ENCODE measurements at places on chromosomes 3 and 15. TPM values are rescaled to one million over a fixed set of nuclear protein-coding genes. Genes with fewer than 3 reads are reported as not detected.

ADPRH gene
- total RNA-seq, result 1.0 TPM

- peak; percentile 9 for DNase-seq
These were observed 81.6 kb downstream of the STT3B start for GRCh38 chr3:31614162-31614921.

GRAMD2A gene
- total RNA-seq, result 16.0 TPM

KCNAB1 gene
- 0.80 TPM for total RNA-seq

C3orf22 gene
- total RNA-seq, result not detected

DNA sequence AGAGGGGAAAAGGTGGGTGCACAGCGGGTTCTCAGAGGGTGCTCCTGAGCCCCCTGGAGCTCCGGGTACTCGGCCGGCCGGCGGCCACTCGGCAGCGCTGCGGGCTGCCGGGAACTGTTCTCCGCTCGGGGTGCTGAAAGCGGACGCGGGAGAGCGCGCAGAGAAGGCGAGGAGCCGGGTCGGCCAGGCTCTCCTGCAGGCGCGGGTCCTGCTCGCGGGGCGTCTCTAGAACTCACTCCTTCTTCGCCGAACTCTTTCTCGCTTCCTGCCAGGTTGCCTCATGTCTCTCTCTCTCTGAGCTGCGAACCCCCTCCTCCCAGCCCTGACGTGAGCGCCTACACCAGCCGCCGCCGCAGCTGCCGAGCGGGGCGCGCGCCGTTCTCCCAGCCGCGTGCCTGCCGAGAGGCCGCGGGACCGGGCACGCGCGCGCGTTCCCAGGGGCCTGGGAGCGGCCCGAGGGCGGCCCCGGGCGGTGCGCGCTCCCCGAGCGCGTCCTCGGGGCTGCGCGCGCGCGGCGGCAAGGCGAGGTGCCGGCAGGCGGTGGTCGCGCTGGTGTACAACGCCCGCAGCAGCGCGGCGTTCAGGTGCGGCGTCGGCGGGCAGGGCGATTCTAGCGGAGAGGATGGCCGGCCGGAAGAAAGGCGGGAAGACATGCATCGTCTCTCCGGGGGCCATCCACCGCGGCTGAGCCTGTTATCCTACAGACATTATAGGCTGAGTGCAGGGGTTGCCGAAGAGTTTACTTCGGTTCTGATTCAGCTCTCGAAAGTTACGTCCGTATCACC, at the start of gene PEX5L:
TSS of gene PEX5L (minus strand) at position 267 of the 785 bp plus-strand sequence. CDS start 338 bp downstream, outside the sequence.
- DNase-seq, result peak; percentile 62

- no peak for DNase-seq
These were observed 61.6 kb upstream of the STAC start for GRCh38 chr3:36318621-36319200.

DNA sequence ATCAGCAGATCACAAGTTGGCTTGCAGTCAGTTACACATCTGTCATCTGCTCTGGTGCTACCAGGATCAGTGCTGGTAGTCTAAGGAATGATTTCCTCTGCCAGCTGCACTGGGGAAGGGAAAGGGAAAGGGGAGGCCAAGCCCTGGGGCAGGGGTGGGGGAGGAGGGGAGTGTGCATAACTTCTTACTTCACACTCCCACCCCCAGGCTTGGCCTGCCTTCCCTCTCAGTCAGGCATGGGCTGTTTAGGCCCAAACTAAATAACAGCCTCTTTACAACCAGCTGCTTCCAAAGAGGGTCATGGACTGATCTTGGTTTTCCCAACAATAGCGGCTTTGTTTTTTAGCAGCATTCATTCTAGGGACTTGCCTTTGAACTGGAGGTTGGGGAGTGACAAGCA, 86.1 kb upstream of the PSMD6 start:
- peak; percentile 8 for DNase-seq

GRM7 gene
- not detected for total RNA-seq

GRCh38 chr3:126197343-126197742, 17.0 kb upstream of the ALDH1L1 start:
- DNase-seq, result no peak

MYO1E gene
- total RNA-seq, result 299 TPM

- DNase-seq, result no peak
These were observed 398.6 kb downstream of the WDR72 start for GRCh38 chr15:53360881-53361280.

DNA sequence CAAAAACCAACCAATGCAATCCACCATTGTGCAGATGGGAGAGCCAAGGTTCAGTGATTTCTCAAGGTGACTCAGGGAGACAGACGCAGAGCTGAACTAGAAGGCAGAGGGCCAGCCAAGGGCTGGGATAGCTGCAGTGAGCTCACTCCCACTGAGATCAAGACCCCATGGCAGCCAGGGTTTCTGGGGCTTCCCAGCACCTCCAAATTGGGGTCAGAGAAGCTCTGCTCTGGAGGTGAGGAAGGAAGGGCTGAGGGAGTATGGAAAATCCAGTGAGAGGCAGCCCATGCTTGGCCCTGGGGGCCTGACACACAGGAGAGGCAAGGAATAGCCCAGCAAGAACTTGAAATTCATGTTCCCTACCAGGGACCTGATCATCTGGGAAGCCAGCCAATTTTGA, 61.0 kb downstream of the ISG20 start:
- DNase-seq, result no peak

DNA sequence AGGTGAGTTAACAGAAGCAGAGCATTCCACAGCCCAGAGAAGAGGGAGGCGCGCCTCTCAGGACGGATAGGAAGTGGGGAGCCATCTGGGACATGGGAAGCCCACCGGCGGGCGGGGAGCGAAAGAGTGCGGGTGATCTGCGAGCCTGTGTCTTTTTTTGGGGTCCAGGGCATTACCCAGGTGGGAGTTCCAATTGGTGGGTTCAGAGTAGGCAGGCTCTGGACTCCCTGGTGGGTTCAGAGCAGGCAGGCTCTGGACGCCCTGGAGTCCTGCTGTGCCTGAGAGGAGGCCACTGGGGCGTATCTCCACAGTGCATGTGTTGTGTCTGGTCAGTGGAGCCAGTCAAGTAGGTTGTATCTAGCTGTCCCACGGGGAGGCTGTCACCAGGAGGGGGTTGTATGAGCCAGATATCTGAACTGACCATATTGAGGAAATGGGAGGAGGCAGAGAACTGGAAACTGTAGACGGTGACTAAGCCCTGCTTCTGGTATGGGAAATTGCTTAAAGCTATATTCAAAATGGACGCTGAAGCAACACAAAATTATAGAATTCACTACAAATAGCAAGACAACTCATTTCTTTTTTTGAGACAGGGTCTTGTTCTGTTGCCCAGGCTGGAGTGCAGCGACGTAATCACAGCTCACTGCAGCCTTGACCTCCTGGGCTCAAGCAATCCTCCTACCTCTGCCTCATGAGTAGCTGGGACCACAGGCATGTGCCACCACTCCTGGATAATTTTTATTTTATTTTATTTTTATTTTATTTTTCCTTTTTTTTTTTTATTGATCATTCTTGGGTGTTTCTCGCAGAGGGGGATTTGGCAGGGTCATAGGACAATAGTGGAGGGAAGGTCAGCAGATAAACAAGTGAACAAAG, 34.5 kb upstream of the CHST2 start:
- peak; percentile 34 for DNase-seq

DNA sequence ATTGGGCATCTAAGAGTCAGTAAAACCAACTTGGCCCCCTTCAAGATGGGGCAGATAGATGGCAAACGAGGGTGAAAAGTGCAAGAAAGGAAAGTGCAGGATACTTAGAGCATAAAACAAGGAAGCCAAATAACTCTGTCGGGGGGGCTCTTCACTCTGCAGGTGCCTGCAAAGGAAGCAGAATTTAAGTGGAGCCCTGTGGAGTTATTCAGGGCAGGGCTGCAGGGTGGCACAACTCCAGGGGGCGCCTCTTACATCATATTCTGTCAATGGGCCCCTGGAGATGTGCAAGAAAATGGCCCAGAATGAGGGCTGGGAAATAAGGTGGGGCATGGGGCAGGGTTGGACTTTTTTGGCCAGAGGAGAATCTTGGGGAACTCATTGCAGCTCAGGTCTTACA, 69.7 kb downstream of the CD47 start:
- no peak for DNase-seq

DNA sequence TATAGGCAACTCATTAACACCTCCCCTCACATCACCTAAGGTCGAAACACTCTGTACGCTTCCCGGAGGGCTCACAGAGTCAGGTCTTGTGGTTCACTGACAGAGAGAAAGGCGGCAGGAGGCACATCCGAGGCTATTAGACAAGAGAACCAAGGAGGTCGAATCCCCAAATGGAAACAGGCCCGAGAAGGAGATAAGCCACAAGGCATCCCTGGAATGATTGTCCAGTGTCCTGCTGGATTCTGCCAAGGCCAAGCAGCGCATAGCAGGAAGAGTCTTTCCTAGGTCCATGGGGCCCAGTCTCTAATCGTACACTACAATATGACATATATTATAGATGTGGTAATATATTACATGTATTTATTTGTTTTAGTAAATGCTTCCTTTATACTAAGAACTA, 58.5 kb downstream of the ANXA2 start:
- DNase-seq, result no peak

GRCh38 chr3:16817197-16817596, 67.6 kb upstream of the PLCL2 start:
- DNase-seq, result no peak

CCK gene
- total RNA-seq, result 1.5 TPM

- DNase-seq, result no peak
These were observed 849 bp upstream of the HDAC11 start for GRCh38 chr3:13479332-13479581.

DNA sequence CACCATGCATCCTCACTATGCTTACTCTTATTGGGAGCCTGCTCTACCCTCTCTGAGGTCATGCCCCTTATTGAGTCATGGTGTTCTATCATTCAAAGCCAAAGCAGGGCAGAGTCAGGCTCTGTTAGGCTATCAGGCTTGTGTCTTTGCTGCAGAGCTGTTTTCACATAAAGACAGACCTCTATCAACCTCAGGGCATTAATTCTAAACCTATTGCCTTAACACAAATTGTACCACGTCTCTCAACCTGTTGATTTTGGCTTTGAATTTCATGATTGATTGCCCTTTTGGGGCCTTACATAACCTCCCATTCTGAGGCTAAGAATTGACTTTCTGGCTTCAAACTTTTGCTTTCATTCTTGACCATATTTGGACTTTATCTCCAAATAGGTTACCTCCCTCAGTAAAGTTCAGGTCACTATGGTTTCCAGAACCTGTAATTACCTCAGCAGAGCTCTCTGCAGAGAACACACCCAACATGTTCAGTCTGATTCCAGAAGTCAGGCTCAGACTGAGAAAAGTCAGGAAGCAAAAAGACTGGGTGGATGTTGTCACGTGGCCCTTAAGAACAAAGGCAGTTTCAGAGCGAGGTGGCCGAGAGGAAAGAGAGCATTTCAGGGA, 221.4 kb upstream of the NANOGP8 start:
- peak; percentile 68 for DNase-seq

EIF4E3 gene
- total RNA-seq, result 4.8 TPM

INSYN1 gene
- 0.33 TPM for total RNA-seq

- DNase-seq, result no peak
These were observed 173.6 kb upstream of the UMPS start for GRCh38 chr3:124556636-124557035.
